ENCODE measurements at places on chromosomes 4 and X.

DNA sequence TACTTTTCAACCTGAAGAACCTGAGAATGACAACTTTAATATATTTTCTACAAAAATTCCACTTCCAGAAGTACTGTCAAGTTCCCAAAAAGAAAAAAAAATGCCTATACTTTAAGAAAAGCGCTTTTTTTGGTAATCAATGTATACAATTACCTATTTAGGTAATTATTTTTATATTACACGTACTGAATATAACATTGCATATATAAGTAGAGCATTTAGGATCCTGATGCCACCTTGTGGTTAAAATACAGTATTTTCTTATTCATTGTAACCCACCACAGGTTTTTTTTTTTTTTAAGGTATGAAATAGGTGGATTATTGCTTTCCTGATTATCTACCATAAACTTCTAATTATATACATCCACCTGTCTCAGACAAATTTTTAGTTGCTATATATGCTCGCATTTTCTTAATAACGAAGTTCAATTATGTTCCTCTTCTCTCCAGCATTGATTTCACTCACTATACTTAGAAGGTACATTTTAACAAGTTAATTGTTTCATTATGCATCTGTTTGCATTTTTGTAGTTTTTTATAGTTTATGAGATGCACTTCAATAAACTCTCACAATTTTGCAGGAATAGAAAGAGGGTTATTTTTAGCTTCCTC lies 5.2 kb downstream of the MAP9 start:
- peaks cover 11% of the 10 kb centered on the region for H3K4me1 ChIP-seq
- no peak overlapping the region for H3K27ac ChIP-seq
- H3K36me3 ChIP-seq = no peaks in the 10 kb centered on the region
- H3K27me3 ChIP-seq = peaks cover 6% of the 10 kb centered on the region
- H3K4me3 ChIP-seq = no peak overlapping the region

- H3K4me3 ChIP-seq = no peak overlapping the region
- H3K4me1 ChIP-seq = no peaks in the 10 kb centered on the region
- H3K36me3 ChIP-seq = no peaks in the 10 kb centered on the region
- no peaks in the 10 kb centered on the region for H3K27me3 ChIP-seq
Observed at GRCh38 chr4:52265781-52266525, 214.8 kb downstream of the SPATA18 start.

GRCh38 chr4:57777876-57778275 lies 667.7 kb upstream of the IGFBP7 start:
- no peak for DNase-seq
- no peak overlapping the region for H3K27ac ChIP-seq
- no peak overlapping the region for H3K4me3 ChIP-seq
- H3K36me3 ChIP-seq = no peaks in the 10 kb centered on the region
- no peaks in the 10 kb centered on the region for H3K4me1 ChIP-seq

DNA sequence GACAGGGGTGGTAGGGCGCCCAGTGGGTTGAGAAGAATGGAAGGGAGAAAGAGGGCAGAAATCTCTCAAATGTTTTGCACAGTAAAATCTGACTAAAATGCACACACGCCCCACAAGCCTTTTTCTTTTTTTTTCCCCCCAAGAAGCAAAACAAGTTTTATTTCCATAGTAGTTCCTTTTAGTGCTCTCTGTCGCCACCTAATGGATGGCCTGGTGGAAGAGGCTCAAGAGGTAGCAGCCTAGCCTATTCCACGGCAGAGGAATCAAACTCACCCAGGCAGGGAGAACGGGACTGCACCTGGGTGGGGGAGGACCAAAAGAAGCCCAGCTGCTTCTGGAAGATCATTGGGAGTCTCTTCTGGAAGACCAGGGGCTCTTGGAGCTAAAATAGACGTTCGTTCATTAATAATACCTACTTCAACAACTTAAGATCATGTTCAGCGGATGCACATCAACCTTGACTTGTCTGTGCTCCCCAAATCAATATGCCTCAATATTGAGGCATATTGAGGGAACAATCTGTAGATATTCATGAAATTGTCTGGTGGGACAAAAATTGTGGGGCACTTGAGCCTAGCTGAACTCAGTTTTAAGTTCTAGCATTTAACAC lies 31.6 kb upstream of the IRAK1 start:
- H3K27ac ChIP-seq = no peak overlapping the region
- H3K4me3 ChIP-seq = no peak overlapping the region
- peak; percentile 66 for DNase-seq
- no peaks in the 10 kb centered on the region for H3K4me1 ChIP-seq
- H3K36me3 ChIP-seq = no peaks in the 10 kb centered on the region

DNA sequence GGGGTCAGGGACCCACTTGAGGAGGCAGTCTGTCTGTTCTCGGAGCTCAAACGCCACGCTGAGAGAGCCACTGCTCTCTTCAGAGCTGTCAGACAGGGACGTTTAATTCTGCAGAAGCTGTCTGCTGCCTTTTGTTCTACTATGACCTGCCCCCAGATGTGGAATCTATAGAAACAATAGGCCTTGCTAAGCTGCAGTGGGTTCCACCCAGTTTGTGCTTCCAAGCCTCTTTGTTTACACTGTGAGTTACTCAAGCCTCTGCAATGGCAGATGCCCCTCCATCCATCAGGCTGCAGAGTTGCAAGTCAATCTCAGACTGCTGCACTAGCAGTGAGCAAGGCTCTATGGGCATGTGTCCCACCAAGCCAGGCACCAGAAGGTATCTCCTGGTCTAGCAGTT lies 158.1 kb downstream of the DTHD1 start:
- no peak for DNase-seq
- H3K4me3 ChIP-seq = no peak overlapping the region
- H3K27me3 ChIP-seq = no peaks in the 10 kb centered on the region
- H3K27ac ChIP-seq = no peak overlapping the region

- DNase-seq = no peak
- no peaks in the 10 kb centered on the region for H3K27me3 ChIP-seq
- peak overlapping the region; percentile 77 for H3K27ac ChIP-seq
- H3K4me3 ChIP-seq = no peak overlapping the region
- H3K4me1 ChIP-seq = no peaks in the 10 kb centered on the region
- H3K36me3 ChIP-seq = no peaks in the 10 kb centered on the region
Observed at GRCh38 chr4:128844931-128845330, 35.4 kb downstream of the JADE1 start.

DNA sequence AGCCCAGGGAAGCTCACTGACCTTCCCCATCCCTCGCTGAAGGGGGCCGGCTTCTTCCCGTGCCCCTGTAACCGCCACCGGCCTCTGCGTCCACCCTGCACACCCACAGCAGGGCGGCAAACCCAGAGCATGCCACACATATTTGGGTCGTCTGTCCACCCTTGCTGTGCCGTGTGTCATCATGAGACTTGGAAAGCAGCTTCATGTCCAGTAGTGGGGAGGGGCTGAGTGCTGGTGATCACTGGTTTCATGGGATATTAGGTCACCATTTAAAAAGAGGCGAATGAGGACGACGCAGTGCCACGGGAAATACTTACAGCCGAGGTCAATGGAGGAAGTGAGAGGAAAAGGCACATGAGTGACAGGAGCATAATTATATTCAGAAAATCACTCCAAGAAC lies 74.8 kb downstream of the HTRA3 start:
- no peaks in the 10 kb centered on the region for H3K4me1 ChIP-seq
- H3K27ac ChIP-seq = no peak overlapping the region
- DNase-seq = no peak
- no peaks in the 10 kb centered on the region for H3K27me3 ChIP-seq
- no peaks in the 10 kb centered on the region for H3K36me3 ChIP-seq

- H3K4me3 ChIP-seq = peak overlapping the region; percentile 56
- DNase-seq = no peak
- peak overlapping the region; percentile 66 for H3K27ac ChIP-seq
- no peaks in the 10 kb centered on the region for H3K4me1 ChIP-seq
- no peaks in the 10 kb centered on the region for H3K27me3 ChIP-seq
Observed at GRCh38 chrX:74536832-74537371, 77.5 kb downstream of the RLIM start.

DNA sequence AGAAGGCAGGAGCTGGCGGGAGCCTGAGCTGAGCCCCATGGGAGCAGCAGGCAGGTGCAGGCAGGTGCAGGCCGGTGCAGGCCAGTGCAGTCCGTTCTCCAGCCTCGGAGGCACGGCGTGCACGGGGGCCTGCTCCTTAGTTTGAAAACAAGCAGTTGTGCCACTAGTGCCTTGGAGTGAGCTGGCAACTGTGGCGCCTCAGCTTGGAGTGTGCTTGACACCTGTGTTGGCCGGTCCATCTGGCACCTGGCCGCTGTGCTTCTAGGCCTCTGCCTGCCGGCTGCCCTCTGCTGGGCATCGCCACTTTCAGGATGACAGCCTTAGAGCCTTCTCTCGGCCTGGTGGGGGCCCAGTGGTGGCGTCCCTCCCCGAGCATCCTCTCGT lies 47.9 kb downstream of the RGS12 start:
- DNase-seq = peak; percentile 85
- no peak overlapping the region for H3K27ac ChIP-seq
- H3K27me3 ChIP-seq = no peaks in the 10 kb centered on the region
- H3K36me3 ChIP-seq = no peaks in the 10 kb centered on the region
- no peak overlapping the region for H3K4me3 ChIP-seq

DNA sequence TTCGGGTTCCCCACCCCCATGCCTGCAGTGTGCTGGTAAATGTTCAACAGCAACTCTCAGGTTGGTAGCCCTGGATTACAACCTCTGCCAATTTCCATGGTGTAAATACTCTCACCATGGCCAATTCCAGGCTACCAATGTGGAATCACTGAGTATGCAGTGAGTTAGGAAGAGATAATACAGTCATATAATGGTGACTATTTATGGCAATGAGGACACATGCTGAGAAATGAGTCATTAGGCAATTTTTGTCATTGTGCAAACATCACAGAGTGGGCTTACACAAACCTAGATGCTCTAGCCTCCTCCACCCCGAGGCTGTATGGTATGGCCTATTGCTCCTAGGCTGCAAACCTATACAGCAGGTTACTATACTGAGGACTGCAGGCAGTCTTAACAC lies 4.6 kb upstream of the CLDN24 start:
- H3K4me1 ChIP-seq = no peaks in the 10 kb centered on the region
- H3K27me3 ChIP-seq = no peaks in the 10 kb centered on the region
- no peak overlapping the region for H3K4me3 ChIP-seq
- H3K36me3 ChIP-seq = no peaks in the 10 kb centered on the region
- DNase-seq = no peak
- no peak overlapping the region for H3K27ac ChIP-seq

DNA sequence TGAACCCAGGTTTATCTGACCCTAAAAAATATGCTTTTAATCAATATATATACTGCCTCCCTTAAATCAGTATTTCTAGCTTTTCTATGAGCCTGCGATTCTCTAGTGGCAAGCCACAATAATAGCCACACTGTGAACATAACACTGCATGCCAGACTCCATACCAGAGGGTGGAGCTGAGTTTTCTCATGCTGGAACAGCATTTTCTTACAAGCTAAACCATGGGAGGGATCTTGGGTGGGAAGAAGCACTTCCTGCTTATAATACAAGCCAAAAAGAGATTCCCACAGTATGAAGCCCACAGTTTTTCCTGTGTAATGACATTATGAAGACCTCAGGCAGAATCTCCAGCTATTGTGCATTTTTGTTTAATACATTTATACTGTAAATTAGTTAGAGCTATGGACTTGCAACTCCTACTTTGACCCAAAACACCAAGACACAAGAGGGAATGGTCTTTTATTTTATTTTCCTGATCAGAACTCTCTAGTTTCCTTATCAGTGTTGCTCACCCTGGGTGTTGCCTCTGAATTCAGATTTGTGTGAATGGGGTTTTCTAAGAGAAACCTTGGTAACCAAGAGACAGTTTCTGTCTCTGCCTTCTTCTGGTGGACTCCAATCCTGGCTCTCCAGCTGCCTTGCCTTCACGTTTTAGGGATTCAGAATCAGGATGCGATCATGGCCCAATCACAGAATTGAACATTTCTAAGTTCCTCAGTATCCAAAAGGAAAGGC lies 74.5 kb upstream of the EOLA2 start:
- no peak overlapping the region for H3K27ac ChIP-seq
- H3K4me3 ChIP-seq = no peak overlapping the region
- H3K27me3 ChIP-seq = no peaks in the 10 kb centered on the region
- no peaks in the 10 kb centered on the region for H3K36me3 ChIP-seq
- no peak for DNase-seq

- H3K27ac ChIP-seq = no peak overlapping the region
- H3K4me3 ChIP-seq = no peak overlapping the region
- no peak for DNase-seq
Observed at GRCh38 chr4:159910721-159911120, 807.8 kb downstream of the RAPGEF2 start.

GRCh38 chr4:24060932-24061331 lies 171.1 kb upstream of the PPARGC1A start:
- H3K36me3 ChIP-seq = no peaks in the 10 kb centered on the region
- H3K4me1 ChIP-seq = peaks cover 11% of the 10 kb centered on the region
- H3K4me3 ChIP-seq = no peak overlapping the region
- H3K27ac ChIP-seq = no peak overlapping the region

- H3K27ac ChIP-seq = no peak overlapping the region
- H3K4me1 ChIP-seq = no peaks in the 10 kb centered on the region
- no peaks in the 10 kb centered on the region for H3K36me3 ChIP-seq
Observed at GRCh38 chr4:146371812-146372211, 149.9 kb downstream of the SLC10A7 start.

GRCh38 chr4:1559896-1560650 lies 124.0 kb downstream of the FAM53A start:
- H3K27me3 ChIP-seq = no peaks in the 10 kb centered on the region
- H3K4me1 ChIP-seq = no peaks in the 10 kb centered on the region
- H3K27ac ChIP-seq = no peak overlapping the region
- no peak overlapping the region for H3K4me3 ChIP-seq

DNA sequence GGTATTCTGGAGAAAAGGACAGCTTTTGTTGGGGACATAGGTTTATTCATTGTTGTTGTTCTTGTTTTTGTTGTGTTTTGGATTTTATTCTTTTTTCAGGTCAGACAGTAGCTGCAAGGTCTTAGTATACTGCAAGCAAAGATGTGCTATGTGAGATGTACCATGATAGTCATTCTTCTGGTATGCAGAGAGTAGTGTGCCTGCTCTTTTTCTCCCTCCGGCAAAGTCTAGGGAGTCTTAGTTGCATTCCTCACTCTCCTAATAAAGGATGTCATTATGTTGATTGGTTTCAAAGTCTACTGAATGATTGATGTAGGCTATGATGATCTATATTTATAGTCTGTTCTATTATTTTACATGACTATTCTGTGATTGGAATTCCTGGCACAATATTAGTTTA lies 119.9 kb upstream of the POF1B start:
- no peaks in the 10 kb centered on the region for H3K4me1 ChIP-seq
- H3K36me3 ChIP-seq = no peaks in the 10 kb centered on the region
- DNase-seq = no peak
- H3K4me3 ChIP-seq = no peak overlapping the region
- no peak overlapping the region for H3K27ac ChIP-seq

GRCh38 chrX:72620550-72621145 lies 48.0 kb upstream of the HDAC8 start:
- H3K27ac ChIP-seq = no peak overlapping the region
- no peak overlapping the region for H3K4me3 ChIP-seq
- peak; percentile 21 for DNase-seq
- no peaks in the 10 kb centered on the region for H3K36me3 ChIP-seq
- no peaks in the 10 kb centered on the region for H3K4me1 ChIP-seq

DNA sequence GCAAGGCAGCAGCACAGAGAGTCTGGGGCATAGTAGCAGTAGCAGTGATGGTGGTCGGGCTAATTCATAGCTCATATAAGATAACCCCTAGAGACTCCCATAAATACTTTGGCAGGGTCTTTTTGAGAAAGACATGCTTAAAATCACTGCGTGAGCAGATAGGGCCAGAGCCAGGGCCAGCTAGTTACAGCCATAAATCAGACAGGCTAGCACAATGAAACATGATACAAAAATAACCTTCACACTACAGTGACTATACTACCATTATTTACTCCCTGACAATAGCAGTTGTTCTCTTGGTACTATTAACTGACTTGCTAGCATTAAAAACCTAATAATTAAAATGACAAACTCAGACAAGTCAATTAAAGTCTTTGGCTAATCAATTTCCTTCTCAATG lies 295.9 kb downstream of the SMARCA1 start:
- no peaks in the 10 kb centered on the region for H3K27me3 ChIP-seq
- no peak overlapping the region for H3K4me3 ChIP-seq
- H3K36me3 ChIP-seq = no peaks in the 10 kb centered on the region
- no peak for DNase-seq

Measured in right lobe of liver (tissue), 6 donors.